ENCODE measurements at places on chromosomes 6 and 20. TPM values are rescaled to one million over a fixed set of nuclear protein-coding genes. Genes with fewer than 3 reads are reported as not detected.

DNA sequence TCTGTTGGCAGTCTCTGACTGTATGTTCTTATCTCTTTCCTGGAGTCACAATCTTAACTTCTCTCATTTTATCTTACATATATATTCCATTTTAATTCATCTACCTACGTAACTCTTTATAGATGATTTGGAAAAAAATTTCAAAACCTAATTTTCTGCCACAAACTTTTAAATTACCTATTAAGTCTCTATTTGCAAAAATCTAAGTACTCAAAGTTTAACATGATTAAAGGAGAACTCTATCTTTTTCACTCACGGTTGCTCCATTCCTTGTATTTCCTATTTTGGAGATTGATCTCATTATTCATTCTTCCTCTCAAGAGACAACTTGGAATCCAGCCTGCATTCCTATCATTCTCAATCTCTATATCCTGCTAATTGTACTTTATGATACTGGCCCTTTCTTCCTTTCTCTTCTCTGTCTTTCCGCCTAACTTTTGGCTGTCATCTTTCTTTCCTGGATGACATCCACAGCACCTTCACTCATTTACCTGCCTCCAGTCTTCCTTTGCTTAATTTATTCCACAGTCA lies 1071.1 kb upstream of the CITED2 start:
- DNase-seq = no peak
- H3K4me3 ChIP-seq = no peak overlapping the region
- H3K4me1 ChIP-seq = no peaks in the 10 kb centered on the region
- H3K27ac ChIP-seq = no peak overlapping the region

GRCh38 chr20:58701431-58702160 lies 9.0 kb downstream of the NPEPL1 start:
- no peak overlapping the region for H3K27ac ChIP-seq
- no peaks in the 10 kb centered on the region for H3K27me3 ChIP-seq
- DNase-seq = peak; percentile 37
- no peaks in the 10 kb centered on the region for H3K4me1 ChIP-seq
- H3K4me3 ChIP-seq = no peak overlapping the region

GRCh38 chr6:42661540-42662153 lies 60.8 kb downstream of the PRPH2 start:
- no peaks in the 10 kb centered on the region for H3K27me3 ChIP-seq
- no peak overlapping the region for H3K27ac ChIP-seq
- H3K4me3 ChIP-seq = no peak overlapping the region
- peak; percentile 93 for DNase-seq
- no peaks in the 10 kb centered on the region for H3K4me1 ChIP-seq

Gene SNAP91
- 0.58 TPM for total RNA-seq

Gene CST2
- total RNA-seq = 1.2 TPM
